Omental fat pad (tissue), 4 donors: ENCODE measurements at places on chromosomes 6 and 20. TPM values are rescaled to one million over a fixed set of nuclear protein-coding genes. Genes with fewer than 3 reads are reported as not detected.

GRCh38 chr20:58749098-58749769 is 56.6 kb downstream of the NPEPL1 start:
- no peak for DNase-seq

Gene TUBB1
- total RNA-seq: 0.56 TPM

- DNase-seq: no peak
Observed at GRCh38 chr6:117494694-117495318, 12.3 kb downstream of the DCBLD1 start.

Gene HLA-DQA1
- total RNA-seq: 4.4 TPM

- DNase-seq: no peak
Observed at GRCh38 chr6:38997128-38997761, 51.3 kb upstream of the GLP1R start.

DNA sequence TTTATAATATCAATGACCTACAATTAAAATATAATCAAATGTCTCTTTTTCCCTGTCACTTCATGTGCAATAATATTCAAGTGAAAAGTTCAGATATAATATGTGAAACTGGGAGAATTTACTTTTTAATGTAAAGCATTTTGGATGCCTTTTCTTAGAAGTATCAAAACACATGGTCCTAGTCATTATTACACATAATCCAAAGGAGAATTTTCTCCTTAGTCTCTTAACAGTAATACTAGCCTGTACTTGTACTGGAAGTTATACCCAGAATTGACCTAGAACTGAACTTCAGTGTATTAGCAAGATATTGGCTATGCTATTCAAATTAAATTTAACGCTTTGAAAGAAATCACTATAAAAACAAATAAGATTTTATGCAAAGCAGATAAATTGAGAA is 842.6 kb upstream of the MANEA start:
- DNase-seq: no peak

Gene SLC52A3
- total RNA-seq: 1.9 TPM

DNA sequence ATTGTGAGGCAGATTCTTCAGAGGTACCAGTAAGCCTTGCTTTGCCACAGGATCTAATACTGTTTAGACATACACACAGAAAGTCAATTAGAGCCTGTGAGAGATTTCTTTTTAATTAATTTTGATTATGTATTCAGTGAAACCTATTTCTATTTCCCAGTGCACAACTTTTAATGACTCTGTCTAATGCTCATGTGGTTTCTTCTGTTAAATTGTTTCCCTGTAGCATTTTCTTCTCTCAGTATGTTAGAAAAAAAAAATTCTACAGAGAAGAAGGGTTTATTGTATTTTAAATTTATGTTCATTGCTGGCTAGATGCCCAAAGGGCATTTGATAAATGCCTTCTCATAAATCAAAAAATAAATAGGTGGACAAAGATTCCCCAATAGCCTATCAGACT is 293.7 kb downstream of the C6orf118 start:
- DNase-seq: no peak

- no peak for DNase-seq
Observed at GRCh38 chr6:137277971-137278637, 58.9 kb upstream of the IFNGR1 start.

GRCh38 chr20:57810511-57811373 is 100.9 kb upstream of the PMEPA1 start:
- peak; percentile 34 for DNase-seq

DNA sequence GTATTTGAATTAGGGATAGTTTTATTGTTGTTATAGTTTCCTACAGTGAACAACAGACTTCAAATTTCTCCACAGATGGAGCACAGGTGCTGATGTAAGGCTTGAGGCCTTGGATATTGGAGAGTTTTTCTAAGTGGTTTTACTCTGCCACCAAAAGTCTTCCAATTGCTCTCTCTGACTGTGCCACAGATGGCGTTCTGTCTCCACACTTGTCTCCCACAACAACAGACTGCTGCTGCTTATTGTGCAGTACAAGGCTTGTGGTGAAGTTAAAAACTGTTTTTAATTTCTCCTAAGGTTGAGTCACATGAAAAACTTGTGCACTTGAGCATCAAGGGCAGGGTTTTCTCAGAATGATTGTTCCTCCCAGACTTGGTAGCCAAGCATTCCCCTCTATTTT is 460.9 kb upstream of the KHDRBS2 start:
- no peak for DNase-seq

DNA sequence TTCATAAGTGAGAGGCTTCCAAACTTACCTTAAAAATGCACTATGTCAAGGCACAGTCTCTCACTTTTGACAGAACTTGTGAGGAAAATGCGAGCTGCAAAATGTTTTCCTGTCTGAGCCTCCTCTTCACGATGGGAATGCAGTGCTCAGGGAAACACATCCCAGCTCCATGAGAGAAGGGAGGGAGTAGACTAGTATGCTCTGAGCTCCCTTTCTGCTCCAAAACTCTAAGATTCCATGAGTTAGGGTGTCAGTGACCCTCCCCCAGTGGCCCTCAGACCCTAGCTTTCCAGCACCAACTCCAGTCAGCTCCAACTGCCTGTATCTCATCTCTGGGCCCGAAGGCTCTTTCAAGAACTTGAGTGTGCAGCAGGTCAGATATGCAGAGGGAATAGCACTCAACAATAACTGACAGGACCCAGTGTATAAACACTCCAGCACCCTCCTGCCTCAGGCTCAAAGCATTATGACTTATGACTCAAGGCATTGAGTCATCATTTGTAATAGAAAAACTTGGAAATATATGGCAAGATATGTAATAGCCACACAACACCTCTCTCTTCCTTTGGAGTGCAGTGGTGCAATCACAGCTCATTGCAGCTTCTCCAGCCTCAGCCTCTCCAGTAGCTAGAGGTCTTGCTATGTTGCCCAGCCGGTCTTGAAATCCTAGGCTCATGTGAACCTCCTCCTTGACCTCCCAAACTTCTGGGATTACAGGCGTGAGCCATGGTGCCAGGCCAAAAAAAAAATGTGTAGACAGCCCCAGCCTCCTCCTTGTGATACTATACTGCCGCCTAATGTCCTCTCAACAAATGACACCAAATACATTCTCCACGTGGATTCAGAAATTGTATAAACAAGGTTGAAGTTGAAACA is 16.7 kb upstream of the ENTPD6 start:
- DNase-seq: no peak

Gene OR12D3
- not detected for total RNA-seq

DNA sequence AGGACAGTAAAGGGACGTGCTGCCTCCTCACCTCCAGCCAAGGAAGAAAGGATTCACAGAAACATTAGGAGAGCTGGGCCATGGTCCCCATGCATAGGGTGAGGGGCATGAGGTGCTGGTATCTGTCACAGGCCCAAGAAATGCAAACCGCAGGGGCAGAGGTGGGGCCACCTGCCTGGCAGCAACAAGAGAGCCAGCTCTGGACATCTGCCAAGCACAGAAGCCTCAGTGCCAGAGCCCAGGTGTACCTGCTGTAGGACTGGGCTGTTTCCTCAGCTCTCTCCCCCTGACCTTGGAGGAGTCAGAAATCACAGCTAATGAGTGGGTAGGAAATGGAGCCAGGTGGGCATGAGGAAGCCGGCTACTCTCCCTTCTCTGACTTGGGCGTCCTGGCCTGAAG is 45.3 kb downstream of the SLC2A12 start:
- DNase-seq: no peak

DNA sequence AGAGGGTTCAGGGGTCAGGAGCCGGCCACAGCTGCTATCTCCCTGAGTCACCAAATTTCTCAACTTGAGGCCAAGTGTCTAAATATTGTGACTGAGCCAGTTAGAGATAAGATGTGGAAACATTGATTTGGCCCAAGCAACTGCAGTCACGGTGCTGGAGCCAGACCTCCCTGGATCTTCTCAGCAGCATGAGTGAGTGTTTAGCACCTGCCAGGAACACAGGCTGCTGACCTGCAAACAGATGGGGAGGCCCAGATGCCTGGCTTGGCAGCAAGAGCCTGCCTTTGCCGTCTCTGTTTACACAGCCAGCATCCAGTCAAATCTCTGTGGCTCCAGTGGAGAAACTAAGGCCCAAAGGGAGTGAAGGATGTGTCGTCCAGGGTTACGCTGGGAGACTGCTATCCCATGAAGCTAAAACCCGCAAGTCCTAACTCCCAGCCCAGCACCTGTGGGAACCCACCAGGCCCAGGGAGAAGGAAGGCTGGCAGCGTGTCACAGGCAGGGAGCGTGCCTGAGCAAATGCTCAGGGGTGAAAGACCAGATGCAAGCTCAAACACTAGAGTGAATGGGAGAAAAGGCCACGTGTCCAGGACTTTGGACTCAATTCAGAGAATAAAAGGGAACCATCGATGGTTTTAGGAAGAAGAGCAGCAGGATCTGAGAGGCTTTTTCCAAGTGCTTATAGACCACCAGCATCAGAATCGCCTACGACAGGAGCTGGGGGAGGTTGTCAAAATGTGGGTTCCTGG is 15.9 kb upstream of the PTGIS start:
- DNase-seq: no peak

DNA sequence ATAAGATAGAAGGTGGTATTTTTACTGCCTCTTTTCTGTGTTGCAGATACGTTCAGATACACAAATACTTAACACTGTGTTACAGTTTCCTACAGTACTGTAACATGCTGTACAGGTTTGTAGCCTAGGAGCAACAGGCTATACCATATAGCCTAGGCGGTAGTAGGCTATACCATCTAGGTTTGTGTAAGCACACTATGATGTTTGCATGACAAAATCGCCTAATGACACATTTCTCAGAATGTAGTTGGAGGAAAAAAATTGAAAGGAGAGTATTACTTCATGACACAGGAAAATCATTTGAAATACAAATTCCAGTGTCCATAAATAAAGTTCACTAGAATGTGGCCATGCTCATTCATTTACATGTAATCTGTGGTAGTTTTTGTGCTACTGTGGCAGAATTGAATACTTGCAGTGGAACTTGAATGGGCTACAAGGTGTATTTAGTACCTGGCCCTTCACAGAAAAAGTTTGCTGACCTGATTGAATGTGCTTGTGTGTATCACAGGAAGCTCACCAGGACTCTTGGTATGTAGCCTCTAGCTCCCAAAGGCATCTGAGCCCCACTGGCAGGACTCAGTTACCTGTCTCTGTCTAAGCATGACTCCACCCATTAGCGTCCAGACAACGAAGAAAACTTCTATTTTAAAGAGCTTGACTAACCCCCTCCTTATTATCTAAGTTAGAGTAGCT is 18.8 kb downstream of the TOP1 start:
- no peak for DNase-seq

- DNase-seq: no peak
Observed at GRCh38 chr6:16651871-16652270, 109.4 kb downstream of the ATXN1 start.

- DNase-seq: no peak
Observed at GRCh38 chr20:41411391-41411847, 44.8 kb upstream of the EMILIN3 start.

DNA sequence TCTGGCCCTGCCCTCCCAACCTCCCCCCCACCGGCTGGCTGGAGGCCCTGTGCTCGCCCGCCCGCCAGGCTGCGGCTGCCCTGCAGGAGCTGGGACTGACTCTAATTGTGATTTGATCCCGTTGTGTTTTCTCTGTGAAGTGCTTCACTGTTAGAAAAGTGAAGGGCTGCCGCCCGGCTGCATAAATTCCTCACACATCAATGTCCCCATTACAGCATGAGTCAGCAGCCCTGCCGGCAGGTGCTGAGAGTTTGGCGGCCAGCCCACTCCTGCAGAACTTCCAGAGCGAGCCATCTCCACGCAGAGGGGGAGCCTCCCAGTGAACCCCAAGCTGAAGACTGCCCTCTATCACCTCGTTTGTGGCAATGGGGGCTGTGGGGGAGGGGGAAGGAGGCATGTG is 137.9 kb downstream of the DLL1 start:
- DNase-seq: no peak

GRCh38 chr20:32527447-32528055 is 57.6 kb downstream of the NOL4L start:
- DNase-seq: no peak

GRCh38 chr6:47476781-47477496 is 650 bp upstream of the CD2AP start:
- DNase-seq: no peak

GRCh38 chr6:134980846-134981245 is 30.9 kb upstream of the ALDH8A1 start:
- no peak for DNase-seq

DNA sequence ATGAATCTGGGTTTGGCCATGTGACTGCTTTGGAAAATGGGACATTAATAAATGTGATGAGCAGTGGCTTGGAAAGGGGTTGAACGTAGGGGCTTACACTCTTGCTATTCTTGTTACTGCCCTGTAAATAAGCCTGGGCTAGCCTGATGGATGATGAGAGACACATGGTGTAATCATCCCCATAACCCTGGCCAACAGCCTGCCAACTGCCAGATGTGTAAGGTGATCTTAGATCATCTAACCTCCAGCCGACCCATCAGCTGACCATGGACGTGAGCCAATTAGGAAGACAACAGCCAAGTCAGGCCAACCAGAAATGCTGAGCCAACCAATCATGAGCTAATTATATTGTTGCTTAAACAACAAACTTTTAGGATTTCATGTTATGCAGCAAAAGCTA is 25.2 kb downstream of the FBXO30 start:
- no peak for DNase-seq

Gene SPATS1
- not detected for total RNA-seq

GRCh38 chr20:62511300-62511914 is 35.6 kb upstream of the GATA5 start:
- DNase-seq: no peak

DNA sequence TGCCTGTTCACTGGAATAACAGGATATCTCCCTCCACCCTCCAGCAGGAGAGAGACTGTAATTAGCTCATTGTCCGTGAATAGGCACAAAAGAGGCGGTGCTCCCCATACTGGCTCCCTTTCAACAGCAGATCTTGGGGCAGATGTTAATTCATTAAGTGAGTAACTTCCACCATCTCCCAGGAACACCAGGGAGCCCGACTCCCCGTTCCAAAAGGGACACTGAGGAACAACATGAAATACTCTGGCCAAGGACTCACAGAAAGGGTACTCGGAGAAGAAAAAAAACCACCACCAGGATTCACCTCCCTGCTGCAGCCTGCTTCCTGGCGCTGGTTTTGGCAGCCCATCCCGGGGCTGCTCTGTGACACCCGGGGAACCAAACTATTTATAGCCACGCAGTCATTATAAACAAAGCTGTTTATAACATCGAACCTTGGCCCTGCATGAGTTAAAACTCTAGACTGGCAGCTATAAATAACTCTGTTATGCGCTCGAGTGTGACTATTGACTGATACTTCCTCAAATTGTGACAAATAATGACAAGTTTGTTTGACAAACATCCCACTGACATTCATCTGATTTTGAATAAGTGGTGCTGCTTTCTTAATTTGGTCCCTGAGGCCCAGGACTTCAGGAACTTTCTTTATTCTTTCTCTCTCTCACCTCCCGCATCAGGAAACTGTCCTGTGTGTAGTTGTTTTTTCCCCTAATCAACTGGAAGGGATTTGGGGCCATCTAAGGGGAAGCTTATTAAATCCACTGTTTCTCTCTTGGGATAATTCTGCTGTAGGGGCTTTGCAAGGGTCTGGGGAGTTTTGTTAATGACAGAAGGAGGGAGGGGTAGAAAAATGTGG is 521.6 kb downstream of the CD83 start:
- no peak for DNase-seq

GRCh38 chr6:89611666-89612065 is 26.9 kb downstream of the LYRM2 start:
- no peak for DNase-seq
